Activated CD4-positive, CD25-positive, alpha-beta regulatory T cell treated with anti-CD3 and anti-CD28 coated beads, Interleukin-2, amount 50 U/mL, for 24 hours (primary cell): ENCODE measurements at places on chromosomes 6 and 20.

DNA sequence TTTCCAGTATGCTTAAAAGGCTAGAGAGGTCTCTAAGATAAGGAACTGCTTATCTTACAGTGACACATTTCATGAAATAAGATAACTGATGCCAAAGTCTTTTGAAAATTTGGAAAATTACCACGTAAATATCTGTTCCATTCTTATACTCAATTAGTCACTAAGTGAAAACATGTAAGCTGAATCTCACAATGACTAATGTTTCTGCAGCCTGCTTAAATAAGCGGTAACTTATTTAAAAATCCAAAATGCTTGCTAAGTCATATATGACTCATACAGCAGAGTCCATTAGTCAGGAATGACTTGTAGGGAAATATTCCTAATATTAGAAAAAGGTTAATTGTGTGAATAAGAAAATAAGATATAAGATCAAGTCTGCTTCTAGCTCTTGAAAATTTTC, 27.8 kb upstream of the LGSN start:
- ATAC-seq, result no peak

- no peak for ATAC-seq
These were observed 179.1 kb upstream of the SUPT3H start for GRCh38 chr6:45556828-45557227.

- ATAC-seq, result no peak
These were observed 52.7 kb downstream of the KDM1B start for GRCh38 chr6:18207949-18208348.

DNA sequence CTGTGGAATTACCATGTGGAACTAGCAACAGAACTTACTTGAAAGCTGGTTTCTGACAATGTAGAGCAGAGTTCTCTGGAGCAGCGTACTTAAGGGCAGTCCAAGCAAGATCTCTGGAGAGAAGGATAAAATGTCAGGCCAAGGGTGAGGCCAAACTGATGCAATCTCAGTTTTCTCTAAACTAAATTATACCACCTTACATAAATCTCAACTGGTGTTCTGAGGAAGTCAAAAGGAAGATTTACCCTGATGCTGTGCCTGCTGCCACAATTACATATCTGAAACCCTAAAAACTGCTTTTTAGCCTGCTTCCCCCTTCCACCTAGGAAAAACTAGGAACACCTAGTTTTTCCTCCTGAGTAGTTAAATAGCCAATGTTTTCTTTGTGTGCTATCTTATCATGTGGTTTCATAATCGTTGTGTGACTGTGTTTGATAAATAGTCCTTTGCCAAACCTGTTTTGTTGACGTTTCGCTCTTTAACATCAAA, 28.1 kb downstream of the NCOA7 start:
- ATAC-seq, result no peak

DNA sequence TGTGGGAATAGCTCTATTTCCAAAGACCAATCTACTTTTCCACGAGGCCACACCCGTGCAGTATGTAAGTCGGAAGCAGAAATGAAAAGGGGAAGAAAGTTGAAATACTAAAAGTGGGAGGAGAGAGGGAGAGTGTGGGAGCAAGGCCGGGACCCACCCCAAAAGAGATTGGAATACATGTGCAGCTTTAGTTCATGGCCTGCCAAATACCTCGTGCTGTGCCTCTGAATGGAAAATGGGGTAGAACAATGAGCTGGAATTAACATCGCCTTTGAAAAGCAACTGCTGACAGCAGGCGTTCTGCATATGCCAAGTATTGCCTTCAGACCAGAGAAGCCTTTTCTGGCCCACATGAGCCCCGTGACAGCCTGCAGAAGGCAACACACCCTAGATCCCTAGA, 155.6 kb downstream of the CD83 start:
- no peak for ATAC-seq

DNA sequence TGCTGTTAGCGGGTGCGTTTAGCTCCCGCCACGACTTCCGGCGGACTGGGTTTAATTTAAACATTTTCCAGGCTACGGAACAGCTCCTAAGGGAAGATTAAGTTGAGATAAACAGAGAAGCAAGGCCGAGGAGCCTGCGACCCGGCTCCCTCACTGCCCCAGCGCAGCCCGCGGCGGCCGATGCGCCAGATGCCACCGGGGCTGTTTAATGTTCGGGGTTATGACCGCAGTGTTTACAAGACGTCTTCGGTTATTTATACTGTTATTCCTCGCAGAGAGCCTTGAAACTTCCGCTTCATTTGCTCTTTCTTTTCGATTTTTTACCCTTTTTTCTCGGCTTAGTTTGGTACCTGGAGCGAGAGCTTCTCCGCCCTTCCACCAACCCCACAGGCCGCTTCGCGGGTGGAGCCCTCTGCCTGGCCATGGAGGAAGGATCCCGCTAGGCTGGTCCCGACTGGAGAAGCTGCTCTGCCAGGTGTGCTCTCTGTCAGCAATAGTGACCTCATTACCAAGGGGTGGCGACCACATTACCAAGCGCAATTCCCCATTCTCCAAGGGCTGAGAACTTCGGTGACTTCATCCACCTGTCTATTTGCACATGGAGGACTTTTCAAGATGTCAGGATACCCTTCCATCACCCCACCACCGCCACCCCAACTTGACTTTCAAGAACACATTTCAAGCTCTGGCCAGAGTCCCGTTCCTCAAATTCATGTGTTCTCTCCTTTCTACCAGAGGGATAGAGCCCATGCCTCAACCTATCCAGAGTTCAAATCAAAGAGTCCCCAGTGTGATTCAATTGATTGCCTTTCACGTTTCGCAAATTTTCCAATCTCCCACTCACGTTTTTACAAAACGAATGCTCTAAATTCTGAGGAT, 4.1 kb downstream of the TCF21 start:
- no peak for ATAC-seq

DNA sequence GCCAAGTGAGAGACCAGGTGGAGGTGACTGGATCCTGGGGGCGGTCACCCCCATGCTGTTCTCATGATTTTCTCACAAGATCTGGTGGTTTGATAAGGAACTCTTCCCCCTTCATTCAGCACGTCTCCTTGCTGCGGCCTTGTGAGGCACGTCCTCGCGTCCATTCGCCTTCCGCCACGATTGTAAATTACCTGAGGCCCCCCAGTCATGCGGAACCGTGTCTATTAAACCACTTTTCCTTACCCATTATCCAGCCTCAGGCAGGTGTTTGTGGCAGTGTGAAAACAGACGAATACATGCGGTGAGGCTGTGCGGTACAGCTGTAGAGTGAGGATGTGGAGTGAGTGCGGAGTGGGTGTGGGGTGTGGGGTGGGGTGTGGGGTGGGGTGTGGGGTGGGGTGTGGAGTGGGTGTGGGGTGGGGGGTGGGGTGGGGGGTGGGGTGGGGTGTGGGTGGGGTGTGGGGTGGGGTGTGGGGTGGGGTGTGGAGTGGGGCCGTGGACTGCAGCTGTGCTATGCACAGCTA, 12.1 kb upstream of the NTSR1 start:
- no peak for ATAC-seq

DNA sequence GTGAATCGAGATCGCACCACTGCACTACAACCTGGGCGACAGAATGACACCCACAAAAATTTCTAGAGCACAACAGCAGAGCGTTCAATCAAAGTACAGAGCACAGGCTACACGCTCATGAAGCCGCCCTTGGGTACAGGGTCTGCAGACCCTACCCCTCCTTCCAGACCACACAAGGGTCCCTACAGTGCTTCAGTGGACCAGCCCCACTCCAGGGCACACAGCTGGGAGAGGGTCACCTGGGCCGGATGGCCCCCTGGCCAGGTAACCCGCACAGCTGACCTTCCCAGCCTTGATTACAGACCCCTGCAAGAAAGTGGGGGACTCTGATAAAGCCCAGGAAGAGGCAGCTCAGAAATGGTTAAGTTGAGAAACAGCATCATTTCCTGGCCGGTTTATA, 63.6 kb downstream of the RIPOR3 start:
- no peak for ATAC-seq

DNA sequence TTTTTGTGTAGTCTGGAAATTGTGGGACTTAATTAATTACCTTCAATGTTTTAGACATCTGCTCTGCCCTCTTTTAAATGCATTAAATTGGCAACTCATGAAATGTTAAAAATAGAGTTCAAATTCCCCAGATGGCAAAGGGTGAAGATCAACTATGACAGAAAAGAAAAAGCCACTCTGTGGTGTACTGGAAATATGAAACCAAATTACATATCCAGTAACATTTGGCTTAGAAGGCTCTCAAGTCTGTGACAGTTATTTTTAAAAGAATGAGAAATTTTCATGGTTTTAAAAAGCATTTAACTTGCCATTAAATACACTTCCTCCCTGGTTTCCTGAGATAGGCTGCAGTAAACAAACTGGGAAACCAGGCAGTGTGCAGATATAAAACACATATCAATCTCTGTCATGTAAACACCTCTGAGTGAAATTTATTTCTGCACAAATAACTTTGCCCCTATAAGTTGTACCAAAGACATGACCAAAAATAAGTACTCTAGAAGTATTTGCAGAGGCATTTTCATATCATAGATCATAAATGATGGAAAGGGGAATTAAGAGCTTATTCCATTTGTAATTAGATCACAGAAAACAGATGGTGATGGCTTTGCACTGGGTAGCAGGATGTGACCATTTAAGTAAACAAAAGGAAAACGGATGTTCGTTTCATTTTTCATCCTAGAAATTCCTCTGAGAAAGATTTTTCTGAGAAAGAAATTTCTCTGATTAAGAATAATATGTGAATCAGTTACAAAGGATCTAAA, 360.1 kb downstream of the SAMD5 start:
- no peak for ATAC-seq

DNA sequence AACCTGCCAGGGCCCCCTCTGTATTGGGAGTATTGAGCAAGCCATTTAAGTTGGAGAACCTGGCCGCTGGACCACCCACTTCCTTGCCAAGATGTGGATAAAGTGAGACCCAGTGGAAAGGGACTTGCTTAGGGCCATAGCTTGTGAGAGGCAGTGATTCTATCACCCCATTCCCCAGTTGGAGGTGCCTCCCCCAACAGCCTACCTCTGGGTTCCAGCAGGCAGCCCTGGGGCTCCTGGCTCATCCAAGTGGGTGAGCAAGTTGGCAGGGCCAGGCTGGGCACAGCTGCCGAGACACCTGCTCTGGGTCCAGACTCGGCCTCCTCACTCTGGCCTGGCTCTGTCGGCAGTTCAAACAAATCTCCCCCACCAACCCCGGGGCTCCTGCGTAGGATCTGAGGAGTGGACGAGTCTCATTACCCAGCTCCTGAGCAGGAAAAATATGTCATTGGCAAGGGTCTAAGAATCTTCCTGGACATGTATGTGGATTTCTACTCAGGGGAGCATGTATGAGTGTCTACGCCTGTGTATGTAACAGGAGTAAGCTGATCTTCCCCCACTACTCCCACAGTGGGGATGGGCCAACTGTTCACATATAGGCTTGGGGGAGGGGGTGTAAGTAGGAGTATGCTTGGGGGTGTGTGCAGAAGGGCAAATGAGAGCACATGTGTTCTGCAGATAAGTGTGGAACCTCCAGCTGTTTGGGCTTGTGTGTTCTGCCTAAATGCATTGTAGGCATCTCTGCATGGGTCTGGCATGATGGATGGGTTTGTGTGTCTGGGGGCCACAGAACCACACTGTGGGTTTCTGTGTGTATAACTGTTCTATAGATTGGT, 1.9 kb downstream of the ID1 start:
- no peak for ATAC-seq

DNA sequence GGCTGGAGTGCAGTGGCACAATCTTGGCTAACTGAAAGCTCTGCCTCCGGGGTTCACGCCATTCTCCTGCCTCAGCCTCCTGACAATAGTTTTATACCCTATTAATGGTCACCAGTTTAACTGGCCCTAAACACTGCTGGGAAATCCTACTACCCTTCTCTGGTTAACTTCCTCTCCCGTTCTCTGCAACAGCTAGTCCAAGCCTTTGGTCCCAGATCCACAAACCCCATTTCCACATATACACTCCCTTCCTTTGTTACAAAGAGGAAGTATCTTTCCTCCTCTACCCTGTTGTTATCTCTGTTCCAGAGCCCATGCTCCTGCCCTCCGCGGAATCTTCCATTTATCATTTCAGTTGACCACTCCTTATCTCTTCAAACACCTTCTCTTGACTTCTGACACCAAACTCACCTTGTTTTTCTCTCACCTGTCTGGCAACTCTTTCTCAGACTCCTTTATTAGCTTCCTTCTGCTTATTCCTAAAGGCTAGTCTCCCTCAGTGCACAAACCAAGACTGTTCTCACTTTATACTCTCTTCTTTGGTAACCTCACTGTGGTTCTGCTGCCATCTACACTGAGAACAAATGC, 25.0 kb upstream of the TBC1D22B start:
- ATAC-seq, result no peak

DNA sequence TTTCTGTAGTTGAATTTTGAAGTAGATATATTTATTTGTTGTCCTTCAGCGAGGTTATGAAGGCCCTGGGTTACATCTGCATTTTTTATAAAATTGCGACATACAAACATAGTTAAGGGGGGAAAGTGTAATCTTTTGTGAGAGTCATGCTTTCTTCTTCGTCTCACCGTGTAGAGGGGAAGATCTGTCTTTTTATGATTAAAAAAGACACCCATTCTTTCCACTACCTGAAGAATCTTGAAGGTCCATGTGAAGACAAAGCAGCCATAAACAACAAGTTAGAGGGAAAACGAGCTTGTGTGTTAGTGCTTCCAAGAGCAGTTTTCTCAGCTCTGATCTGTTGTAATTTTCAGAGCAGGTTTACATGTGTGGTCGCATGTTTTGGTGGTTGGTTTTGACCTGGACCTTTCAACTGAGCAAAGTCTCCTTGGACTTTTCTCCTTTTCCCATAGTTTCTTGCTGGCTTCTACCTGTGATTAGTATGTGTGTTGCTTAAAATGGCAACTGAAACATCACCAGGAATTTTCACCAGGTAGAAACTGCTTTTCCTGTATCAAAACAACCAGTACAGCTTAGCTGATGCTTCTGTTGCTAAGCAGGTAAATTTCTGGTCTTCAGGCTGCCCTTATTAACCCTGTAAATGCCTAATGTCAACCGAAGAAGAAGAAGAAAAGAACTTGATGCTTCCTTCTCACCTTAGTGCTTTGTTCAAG, 37.3 kb downstream of the RREB1 start:
- ATAC-seq, result no peak

GRCh38 chr6:71326611-71327010, 38.0 kb downstream of the OGFRL1 start:
- ATAC-seq, result no peak
